ENCODE measurements at places on chromosomes 6 and 20.
A peak's percentile ranks its signal among the peaks of the same experiment; 100 is the strongest.

- DNase-seq: no peak
Measured at GRCh38 chr20:53394433-53394832, 199.2 kb downstream of the ZNF217 start.

DNA sequence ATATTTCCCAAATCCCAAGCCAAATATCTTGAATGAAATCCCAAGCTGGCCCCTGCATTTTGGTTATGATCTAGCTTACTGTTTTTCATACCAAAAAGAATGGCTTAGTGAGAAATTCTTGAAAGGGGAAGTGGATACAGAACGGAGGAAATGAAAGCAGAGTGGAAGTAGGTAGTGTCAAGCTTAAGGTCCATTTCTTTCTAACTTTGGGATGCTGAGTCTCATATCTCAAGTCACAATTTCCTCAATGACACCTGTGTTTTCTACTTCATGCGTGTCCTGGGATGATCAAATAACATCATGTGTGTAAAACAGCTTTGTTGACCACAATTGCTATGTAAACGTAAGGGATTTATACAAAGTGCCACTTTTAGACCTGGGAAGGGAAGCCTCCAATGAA lies 238.8 kb upstream of the SLC35B3 start:
- DNase-seq: no peak

DNA sequence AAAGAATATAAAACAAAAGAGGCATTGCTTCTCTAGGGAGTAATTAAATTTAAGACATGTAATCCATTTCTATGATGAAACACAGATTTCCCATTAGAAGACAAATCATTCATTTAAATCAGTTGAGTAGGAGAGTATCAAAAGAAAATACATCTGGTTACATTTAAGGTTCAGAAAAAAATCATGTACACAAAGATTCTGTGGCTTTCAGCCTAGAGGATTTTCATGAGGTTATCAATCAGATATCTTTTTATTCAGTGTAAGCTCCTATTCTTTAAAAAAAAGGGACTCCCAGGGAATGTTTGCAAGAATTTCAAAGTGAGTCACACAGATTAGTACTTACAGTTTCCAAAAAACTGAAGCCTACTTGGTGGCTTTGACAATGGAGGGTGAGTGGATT lies 24.9 kb downstream of the COL21A1 start:
- no peak for DNase-seq

DNA sequence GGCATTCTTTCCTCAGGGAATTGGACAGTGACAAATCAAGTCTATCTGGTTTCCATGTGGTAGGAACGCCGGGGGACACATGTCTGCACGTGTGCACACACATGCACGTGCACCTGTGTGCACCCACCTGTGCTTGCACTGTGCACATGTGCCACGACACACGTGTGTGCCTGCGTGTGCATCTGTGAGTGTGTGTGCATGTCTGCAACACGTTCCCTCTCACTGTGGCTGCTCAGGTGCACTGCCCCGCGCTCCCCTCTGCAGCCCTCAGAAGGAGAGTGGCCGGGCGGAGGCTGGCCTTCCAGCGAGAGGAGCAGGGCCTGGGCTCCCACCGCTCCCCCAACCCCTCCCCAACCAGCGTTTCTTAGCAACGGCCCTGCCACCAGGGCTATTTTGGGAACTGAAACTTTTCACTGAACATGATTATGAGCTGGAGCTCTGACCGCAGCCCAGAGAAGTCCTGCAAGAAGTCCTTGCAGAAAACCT lies 147.8 kb downstream of the PHACTR3 start:
- peak; percentile 33 for DNase-seq

- no peak for DNase-seq
Measured at GRCh38 chr20:41671143-41671542, 53.0 kb upstream of the CHD6 start.

GRCh38 chr6:144098993-144099392 lies 3.6 kb upstream of the SF3B5 start:
- no peak for DNase-seq

DNA sequence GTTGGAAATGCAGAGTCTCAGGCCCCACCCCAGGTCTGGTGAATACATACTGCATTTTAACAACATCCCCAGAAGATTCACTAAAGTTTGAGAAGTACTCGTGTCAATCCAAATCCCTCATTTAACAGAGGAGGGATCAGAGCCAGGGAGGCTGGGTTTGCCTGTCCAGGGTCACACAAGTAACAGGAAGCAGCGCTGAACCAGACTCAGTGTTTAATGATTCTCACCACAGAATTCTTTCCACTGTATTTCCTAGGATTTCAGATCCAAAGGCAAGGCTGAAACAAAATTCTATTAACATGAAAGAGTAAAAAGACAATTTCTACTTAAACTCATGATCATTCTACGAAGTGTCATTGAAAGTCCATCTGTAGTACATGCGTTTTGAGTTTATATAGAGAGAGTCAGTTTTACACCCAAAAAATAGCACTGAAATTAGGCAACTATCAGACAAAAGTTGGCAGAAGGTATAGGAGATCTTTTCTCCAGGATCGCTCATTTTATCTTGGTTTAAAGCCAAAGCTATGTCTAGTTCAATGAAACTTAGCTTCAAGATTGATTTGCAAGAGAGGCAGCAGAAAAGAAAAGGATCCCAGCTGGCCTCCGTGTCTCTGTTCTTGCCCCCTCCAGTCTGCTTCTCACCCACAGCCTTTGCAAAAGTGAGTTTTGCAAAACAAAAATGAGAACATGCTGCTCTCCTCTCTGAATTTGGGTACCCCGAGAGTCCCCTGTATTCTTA lies 6.0 kb upstream of the AGPAT4 start:
- DNase-seq: no peak

- DNase-seq: no peak
Measured at GRCh38 chr20:58327211-58327610, 17.7 kb downstream of the RAB22A start.

- DNase-seq: no peak
Measured at GRCh38 chr6:37607944-37608343, 89.7 kb downstream of the MDGA1 start.

DNA sequence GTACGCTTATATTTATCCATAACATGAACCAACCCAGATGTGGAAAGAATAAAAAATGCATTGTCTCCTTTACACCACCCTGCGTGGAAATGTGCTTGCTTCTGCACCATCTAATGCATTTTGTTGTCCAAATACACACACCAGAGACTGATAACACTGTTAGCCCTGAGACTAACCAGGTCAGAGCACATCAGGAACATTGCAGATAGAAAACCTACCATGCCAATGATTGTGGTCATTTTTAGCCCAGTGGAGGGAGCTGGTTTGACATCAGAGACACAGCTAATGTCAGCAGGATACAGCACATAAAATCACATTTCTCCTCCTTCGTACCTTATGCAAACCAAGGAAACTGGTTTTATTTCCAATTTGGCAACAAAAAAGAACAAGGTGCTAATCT lies 528.7 kb downstream of the DOK5 start:
- DNase-seq: no peak

Measured in nucleus accumbens (tissue), 56 donors.